Stimulated activated CD4-positive, alpha-beta T cell treated with anti-CD3 and anti-CD28 coated beads, Interleukin-2, amount 100 ng/mL, for 48 hours (primary cell): ENCODE measurements at places on chromosomes 7 and 10.

- DNase-seq = peak; percentile 83
These were observed 33.6 kb upstream of the PHF14 start for GRCh38 chr7:10939911-10940703.

DNA sequence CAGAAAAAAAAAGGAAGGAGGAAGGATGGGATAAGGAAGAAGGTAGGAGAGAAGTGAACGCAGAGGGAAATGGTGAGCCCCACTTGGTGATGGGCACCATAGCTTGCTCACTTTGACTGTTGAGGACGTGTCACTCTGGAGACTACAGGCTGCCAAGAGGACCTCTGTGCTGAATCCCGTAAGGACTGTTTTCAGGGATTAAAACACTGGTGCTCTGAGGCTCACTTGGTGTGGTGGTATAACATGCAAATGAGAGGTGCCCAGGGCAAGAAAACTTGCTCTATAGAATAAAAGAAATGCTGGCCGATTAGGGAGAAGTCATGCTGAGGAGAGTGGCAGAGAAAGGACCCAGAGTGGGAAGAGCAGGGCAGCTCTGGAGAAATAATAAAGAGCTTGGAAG is 5.3 kb upstream of the IL2RA start:
- no peak for DNase-seq

GRCh38 chr7:51071427-51071826 is 245.2 kb downstream of the COBL start:
- no peak for DNase-seq

- peak; percentile 34 for DNase-seq
These were observed 552 bp downstream of the IL15RA start for GRCh38 chr10:5976512-5977470.

- DNase-seq = no peak
These were observed 54.8 kb upstream of the CALCR start for GRCh38 chr7:93629291-93629801.

DNA sequence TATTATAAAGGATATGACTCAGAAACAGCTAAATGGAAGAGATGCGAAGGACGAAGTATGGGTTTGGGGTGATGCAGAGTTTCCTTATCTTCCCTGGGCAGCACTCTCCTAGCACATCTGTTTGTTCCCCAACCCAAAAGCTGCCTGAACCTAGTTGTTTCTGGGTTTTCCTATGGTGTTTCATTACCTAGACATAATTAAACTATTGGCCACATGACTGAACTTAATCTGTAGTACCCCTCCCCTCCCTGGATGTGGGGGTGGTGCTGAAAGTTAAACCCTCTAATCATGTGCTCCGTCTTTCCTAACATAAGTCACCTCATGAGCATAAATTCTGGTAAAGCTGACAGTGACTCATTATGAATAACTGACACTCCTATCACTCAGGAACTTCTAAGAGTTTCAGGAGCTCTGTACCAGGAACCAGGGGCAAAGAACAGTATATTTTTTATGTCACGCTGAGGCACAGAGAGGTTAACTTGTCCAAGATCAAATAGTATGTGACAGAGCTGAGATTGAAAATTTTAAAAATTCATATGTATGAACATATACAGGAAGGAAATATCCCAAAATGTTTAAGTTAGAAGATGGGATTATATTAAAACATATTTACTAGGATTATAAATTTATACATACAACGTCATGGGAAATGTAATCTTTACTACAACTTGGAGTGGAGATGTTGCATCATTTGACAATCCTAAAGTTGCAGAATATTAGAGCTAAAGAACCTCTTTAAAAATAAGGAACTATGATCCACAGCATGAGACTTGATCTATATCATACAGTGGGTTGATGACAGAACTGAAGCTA is 4.8 kb downstream of the STRIP2 start:
- DNase-seq = peak; percentile 57

DNA sequence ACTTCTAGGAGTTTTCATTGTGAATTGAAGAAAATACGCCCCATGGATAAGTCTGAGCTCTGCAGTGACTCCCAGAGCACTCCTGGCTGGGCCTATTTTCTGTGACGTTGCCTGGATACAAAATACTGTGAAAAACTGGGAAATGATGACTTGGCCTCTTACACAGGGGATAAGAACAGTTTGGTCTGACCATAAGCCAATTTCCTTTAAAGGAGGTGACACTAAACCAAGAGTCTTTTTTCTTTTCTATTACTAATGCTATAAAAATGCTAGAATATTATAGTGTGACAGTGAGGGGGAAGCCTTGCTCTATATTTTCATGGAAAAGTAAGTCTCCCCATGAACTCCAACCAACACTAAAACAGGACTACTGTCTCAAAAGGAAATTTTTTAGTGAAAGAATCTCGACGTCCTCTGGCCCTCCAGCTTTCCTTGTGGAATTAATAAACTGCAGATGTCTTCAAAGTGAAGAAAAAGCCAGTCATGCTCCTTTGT is 45.5 kb downstream of the MYOF start:
- no peak for DNase-seq

DNA sequence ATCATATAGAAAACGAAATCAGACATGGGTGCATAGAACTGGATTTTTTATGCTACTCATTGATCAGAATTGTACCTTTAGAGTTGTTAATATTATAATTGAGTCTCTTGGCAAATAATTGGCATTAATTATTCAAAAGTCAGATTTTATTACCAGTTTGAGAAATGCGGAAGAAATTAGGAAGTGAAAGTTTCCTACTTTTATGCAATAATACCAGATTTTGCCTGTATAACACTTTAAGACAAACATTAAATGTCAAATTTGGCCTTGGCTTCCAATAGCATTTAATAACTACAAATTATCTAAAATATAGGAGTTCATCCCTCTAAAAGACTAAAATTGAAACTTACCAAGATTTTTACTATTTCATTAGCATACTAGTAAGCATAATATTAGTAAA is 6.8 kb upstream of the TFEC start:
- no peak for DNase-seq

DNA sequence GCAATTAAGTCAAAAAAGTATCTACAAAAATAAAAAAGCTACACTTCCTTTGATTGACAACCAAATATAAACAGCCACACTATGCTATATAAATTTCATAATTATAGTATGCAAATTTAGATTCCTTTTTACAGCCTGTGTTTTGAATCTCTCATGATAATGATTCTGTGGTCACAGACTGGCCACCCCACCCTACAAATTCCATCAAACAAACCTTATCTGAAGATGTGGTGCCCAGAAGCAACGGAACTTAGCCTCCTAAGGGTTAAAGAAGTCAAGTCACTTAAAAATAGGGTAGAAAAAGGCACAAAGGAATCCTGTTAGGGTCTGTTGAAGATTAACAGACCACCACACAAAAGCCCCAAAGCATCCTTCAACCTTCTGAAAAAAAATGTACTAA is 351.8 kb downstream of the INHBA start:
- no peak for DNase-seq

DNA sequence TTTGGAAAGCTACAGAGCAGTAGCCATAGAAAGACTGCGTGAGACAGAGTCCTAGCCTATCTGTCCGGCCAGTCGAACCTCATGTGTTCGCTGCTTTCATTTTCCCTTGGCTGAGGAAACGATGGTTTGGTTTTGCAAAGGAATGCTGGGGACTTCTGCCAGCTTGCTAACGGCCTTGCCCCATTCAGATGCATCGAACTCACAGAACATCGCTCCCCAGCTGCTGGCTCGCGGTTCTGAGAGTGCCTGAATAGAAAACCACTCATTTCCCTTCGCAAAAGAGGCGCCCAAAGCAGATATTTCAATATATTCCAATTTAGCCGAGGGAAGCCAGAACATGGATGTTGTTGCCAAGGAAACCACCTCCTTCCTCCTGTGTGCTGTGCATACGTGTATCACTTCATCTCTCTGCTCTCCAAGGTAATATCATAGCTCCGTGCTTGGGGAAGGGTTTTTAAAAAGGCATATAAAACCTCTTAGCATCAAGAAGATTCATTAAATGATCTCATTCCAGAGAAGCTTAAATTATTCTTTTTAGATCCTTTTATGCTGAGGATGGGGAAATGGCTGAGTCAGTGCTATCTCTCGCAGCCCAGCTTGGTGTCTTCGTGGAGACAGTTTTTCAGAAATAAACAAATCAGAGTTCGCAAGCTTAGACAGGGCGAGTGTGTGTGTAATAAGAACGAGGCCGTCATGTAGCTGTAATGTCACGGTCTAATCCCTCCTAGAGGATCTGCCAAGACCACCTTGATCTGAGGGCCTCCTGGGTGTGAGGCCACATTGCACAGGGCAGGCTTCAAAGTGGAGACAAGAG is 215.2 kb downstream of the RPS24 start:
- DNase-seq = no peak

- DNase-seq = no peak
These were observed 164.1 kb downstream of the RPS24 start for GRCh38 chr10:78197628-78198272.

DNA sequence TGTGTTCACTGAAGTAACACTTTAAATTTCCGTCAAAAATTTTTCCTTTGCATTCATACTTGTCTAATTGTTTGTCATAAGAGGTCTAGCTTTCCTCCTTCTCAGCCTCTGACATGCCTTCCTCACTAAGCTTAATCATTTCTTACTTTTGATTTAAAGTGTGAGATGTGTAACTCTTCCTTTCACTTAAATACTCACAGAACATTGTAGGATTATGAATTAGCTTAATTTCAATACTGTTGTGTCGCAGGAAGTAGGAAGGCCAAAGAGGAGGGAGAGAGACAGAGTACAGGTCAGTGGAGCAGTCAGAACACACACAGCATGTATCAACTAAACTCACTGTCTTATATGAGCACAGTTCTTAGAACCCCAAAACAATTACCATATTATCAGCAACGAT is 99.0 kb downstream of the SRPK2 start:
- DNase-seq = no peak

GRCh38 chr7:117901089-117901797 is 28.0 kb upstream of the CTTNBP2 start:
- no peak for DNase-seq

DNA sequence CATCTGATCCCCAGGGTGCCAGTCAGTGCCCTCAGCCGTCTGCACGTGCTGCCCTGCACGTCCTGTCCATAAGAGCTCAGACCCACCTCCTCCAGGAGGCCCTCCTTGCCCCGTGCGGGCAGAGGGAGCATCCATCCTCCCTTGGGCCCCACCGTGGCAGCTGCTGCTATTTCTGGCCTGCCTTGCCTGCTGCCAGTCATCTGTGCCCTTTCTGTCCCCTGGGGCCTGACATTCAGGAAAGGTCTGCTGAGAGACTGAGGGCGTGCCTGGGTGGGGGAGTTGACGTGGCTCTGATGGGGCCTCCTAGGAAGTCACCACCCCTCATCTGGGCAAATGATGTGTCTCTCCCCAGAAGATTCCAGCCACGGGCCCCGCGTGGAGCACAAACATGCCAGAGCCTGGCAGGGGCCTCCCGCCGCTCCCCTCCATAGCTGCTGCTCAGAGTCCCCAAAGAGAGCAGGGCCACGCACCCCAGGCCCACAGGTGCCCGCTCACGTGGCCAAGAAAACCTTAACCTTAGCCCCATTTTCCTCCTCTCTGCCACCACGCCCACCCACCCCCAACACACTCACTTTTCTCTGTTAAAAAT is 21.8 kb downstream of the DPYSL4 start:
- no peak for DNase-seq

DNA sequence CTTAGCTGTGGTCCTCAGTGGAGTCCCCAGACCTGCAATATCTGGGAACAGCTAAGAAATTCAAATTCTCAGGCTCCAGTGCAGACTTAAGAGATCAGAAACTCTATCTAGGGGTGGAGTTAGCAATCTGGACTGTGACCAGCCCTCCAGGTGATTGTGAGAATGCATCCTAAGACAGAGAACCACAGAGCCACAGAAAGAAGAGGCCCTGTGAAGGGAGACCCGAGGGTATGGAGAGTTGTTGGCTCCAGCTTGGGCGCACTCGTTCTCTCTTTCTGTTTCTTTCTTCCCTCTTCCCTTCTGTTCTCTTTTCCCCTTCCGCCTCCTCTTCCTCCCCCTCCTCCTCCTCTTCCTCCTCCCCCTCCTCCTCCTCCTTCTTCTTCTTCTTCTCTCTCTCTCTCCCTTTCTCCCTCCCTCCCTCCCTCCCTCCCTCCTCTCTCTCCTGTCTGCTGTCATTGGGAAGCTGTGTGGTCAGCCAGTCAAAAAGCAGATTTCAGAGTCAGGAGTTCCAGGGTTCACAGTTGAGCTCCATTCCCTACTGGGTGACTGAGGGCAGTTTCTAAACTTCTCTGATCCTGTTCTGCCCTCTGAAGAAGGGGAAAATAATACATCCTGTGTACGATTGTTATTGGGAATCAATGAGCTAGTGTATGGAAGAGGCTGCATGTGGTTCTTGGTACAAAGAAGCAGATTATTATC is 62.1 kb upstream of the STEAP1B start:
- no peak for DNase-seq

DNA sequence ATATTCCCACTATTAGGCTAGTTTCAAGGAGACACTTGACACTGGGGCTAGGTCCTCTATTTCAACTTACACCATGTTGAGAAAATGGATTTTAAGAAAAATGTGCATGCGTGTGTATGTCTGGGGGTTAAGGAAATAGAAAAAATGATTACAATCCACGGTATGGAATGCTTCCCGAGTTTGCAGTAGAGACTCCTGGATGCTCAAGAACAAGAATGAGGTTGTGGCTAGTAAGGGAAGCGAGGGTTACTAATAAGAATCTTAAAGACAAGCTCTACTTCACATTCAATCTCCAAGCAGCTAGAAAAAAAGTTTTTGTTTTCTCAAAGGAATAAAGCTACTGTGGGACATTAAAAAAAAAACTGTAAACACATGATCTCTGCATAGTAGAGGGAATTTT is 54.7 kb downstream of the ANK3 start:
- no peak for DNase-seq

- no peak for DNase-seq
These were observed 75.7 kb downstream of the LYZL2 start for GRCh38 chr10:30553626-30554439.

DNA sequence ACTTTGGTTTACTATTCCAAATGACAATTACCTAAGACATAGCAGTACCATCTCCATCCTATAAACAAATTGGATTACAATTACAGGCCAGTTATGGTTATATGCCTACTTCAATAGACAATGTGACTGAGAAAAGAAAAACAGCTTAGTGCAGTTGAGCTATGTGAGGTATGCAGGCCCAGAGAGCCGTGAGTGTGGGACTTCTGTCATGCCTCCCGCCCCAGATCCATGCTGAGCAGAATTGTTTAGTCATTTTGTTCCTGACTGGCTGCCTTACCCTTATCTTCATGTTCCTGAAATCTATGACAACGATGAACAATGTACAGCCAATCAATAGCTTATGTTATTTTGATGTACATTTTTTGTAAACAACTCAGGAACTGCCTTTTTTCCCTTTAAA is 21.7 kb downstream of the LARP4B start:
- DNase-seq = no peak

DNA sequence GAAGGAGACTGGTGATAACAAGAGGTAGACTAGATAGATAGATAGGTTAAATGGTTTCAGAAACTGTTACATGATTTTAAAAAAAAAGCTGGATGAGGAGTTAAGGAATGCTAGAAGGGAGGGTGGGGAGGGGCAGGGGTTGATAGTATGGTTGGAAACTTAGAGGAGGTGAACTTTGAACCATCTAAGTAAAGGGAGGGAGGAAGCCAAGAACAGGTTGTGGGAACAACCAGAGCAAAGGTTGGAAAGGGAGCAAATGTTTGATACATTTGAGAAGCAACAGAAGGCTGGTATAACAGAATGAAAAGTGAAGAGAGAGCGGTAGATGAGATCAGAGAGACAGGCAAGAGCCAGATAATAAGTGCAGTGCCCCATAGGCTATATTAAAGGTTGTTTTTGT is 224.8 kb downstream of the FOXP2 start:
- no peak for DNase-seq

GRCh38 chr10:25902002-25902401 is 32.0 kb upstream of the MYO3A start:
- no peak for DNase-seq

- no peak for DNase-seq
These were observed 72.2 kb upstream of the EEPD1 start for GRCh38 chr7:36080843-36081242.
